CD4-positive, alpha-beta T cell treated with Interleukin-21 for 1 hour (primary cell): ENCODE measurements at places on chromosomes 6 and 20.

DNA sequence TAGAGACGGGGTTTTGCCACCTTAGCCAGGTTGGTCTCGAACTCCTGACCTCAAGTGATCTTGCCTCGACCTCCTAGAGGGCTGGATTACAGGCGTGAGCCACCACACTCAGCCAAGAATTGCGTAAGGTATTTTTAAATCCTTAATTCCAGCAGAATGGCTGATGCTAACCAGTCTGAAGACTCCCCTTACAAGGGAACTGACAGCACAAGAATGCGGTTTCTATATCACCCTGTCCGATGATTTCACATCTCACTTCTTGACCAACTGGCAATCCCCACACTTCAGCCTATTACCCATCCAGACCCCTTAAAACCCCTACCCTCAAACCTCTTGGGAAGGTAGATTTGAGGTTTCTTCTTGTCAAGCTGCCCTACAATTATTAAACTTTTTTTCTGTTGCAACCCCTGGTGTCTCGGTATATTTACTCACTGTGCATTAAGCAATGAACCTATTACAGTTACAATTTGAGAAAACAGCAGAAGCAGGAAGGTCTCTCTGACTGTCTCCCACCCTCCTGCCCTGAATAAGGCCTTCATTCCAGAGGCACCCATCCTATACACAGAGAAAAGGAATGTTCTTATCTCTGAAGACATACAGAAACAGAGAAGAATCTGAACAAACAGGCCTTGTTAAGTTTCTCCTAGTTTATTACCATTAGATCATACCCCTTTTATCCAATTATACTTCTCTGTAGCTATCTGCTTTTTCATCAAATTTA is 164.9 kb downstream of the ARHGAP18 start:
- DNase-seq: no peak

GRCh38 chr6:22471132-22471690 is 98.2 kb upstream of the HDGFL1 start:
- DNase-seq: no peak

GRCh38 chr20:40257763-40258162 is 431.3 kb downstream of the MAFB start:
- no peak for DNase-seq

GRCh38 chr6:32087574-32088486 is 21.3 kb downstream of the TNXB start:
- peak; percentile 70 for DNase-seq

- no peak for DNase-seq
These were observed 8.0 kb downstream of the PLCG1 start for GRCh38 chr20:41145317-41145716.

DNA sequence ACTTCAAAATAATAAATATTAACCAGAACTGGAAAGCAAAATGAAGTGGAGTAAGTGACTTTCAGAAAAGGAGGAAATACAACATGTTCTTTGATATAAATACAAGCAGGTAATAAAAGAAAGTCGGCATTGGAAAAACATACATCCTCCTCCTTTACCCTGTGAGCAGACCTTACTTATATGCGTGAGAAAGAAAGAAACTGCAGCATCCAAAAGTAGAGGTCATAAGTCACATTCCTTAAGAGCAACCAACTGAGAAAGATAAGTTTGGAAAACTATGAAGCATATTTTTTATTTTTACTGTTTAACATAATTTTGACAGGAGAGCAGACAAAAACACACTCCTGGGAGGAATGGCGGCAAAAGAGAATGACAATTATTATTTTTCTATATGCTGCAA is 155.5 kb downstream of the HACE1 start:
- DNase-seq: no peak

GRCh38 chr6:133441491-133441890 is 200.3 kb downstream of the EYA4 start:
- no peak for DNase-seq

DNA sequence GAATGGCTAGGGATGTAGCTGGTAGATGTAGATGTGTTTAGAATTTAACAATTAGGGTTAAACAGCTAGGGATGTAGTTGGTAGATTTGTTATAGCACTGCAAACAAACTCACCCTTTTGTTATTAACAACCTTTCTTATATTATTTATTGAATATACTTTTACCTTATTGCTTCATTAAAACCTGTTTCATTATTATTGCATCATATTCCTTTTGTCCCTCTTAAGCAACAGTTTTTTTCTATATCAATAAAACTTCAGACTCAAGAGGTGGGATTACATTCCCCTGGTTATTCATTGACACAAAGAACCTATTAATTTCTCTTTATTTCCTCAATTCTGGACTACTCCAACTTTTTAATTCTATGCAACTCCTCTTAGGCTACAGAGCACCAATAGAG is 661.2 kb downstream of the EYS start:
- DNase-seq: no peak

DNA sequence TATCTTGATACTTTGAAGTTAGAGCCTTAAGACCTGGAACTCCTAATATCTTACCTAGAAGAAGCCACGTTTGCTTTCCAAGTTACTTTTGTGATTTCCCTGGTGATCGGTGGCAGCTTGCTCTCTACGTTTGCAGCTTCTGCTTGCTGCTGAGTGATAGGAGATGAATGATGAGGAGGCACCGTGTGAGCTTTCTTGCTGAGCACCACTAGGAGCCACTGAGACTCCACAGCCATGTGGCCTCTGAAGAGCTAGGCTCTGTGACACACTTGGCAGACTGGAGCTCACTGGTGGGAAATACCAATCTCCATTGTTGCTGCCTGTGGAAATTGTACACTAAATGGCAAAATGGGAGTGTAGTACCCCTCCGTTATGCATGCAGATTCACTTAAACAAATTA is 161.8 kb downstream of the IBTK start:
- DNase-seq: no peak

GRCh38 chr20:47233333-47234188 is 122.9 kb downstream of the ZMYND8 start:
- no peak for DNase-seq

DNA sequence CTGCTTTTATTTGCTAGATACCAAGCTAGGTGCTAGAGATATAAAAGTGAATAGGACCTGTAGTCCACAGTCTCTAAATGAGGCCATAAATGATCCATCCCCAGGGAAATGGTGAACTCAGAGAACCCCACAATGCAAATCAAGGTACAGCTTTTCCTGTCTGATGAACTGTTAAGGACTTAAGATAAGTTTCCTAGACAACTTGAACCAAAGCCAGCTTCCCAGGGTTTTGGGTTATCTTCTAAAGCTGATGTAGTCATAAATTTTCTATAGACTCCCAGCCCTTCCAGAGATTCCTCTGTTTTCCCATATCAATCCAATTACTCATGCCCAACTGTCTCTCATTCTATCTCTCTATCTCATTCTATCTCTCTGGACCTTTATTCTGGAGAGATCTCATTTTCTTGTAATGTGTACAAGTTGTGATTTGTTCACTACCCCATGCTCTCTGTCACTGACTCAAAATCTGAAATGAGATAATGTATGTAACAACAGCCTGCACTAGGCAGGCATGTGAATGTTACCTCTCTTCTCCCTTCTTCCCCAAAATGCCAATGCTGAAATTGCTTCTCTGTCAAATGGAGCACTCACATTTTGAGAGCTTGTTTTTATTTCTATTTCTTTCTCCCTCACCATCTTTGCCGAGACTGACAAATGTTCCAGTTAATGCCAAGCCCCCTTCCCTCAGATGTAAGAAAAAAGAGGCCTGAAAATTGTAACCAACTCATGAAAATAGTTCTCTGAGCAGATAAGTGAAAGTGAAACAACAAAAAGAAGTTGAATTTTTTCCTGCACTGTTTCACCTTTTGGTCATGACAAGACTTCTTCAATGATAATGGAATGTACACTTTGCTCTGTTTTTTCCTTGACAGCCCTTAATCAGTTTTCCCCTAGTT is 279.9 kb downstream of the SLC35F1 start:
- no peak for DNase-seq

DNA sequence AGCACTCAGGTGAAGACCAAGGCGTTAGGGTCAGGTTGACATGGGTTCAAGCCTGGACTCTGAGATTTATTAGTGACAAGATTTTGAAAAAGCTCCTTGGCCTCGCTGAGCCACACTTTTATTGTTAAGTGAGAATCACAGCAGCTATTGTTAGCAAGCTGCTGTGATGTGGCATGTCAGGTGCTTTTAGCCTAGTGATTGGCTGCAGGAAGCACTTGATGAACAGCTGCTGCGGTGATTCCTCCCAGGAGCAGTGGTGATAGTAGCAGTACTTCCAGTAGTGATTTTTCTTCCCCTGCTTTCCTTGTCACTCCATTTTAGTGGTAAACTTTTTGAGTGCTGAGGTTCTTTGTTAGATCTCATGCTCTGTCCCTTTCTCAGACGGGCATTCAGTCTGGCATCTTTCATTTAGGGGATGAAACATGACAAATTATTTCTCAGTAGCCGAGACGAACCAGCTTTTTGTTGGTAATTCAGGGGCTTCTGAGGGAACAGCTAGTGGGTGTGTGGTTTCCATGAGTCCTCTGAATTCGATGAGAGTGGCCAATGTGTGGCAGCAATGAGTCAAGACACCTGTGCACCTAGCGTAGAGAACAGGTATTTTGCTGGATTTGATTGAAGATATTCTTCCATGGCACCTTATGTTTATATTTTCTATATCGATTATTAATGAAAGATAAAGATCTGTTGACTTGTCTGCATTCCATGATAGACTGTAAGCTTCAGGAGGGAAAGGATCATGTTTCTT is 696.7 kb downstream of the DHX35 start:
- DNase-seq: no peak

- DNase-seq: no peak
These were observed 178.4 kb downstream of the MRPL14 start for GRCh38 chr6:43948527-43949485.

GRCh38 chr20:1844325-1845162 is 50.7 kb upstream of the SIRPA start:
- peak; percentile 14 for DNase-seq

- no peak for DNase-seq
These were observed 17.5 kb upstream of the CHRNA4 start for GRCh38 chr20:63378626-63379025.

- DNase-seq: no peak
These were observed 23.8 kb upstream of the TMEM30A start for GRCh38 chr6:75308250-75308988.

- no peak for DNase-seq
These were observed 4.8 kb downstream of the SAMD10 start for GRCh38 chr20:63974402-63975200.

DNA sequence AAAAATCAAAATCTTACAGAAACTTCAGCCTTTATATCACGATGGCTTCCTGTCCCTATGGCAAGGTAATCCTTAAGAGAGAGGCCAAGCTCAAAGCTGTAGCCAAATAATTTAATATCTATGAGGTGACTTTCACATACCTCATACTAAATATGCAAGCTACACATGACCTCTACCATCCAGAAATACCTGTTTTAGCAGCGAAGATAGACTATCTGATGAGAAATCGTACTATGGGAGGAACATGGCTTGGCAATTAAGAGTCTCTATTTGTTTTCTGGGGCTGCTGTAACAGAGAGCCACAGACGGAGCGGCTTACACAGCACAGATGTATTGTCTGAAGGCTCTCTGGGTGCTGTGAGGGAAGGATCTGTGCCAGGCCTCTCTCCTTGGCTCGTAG is 31.0 kb upstream of the SALL4 start:
- no peak for DNase-seq

DNA sequence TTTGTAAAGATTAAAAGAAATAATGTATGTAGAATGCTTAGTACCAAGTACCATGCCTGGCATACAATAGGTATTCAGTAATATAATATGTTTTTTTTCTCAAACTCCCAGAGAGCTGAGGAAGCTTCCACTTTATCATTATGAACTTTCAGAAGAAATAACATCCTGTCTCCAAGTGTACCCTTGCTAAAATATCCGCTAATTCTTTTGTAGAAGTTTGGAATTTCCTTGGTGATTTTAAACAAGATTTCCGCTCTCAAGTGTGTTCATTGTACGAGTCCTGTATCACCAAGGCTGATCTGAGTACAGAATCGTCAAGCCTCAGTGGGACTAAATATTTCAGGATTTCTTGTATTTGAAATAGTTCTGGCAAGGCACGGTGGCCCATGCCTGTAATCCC is 16.1 kb upstream of the RNF144B start:
- no peak for DNase-seq

DNA sequence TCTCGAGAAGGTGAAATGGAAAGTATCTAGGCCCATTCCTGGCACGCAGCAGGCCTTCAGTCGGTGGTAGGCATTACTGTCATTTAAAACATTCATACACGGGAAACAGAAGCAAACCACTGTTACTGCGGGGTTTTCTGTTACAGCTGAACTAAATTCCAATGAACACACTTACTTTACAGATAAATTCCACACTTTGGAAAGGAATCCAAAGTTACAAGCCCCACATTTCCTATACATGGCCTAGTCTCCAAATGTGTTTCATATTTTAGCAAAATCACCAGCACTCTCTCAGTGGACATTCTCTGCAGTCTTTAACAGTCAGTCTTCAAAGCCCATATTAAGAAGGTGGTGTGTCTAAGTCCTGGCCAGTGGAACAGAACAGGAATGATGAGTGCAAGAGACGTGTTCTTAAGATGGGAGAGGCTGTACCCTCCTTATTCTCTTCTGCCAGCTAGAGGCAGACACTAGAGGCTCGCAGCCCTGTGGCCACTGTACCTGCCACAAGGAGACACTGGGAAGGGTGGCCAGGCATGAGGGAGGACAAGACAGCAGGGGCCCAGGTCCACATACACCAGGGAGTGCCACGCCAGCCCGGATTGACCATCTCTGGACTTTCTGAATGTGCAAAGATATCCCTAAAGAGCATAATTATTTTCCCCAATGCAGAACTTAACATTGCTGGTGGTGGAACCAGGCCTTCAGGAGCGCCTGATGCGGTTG is 76.4 kb downstream of the CDC5L start:
- DNase-seq: no peak

DNA sequence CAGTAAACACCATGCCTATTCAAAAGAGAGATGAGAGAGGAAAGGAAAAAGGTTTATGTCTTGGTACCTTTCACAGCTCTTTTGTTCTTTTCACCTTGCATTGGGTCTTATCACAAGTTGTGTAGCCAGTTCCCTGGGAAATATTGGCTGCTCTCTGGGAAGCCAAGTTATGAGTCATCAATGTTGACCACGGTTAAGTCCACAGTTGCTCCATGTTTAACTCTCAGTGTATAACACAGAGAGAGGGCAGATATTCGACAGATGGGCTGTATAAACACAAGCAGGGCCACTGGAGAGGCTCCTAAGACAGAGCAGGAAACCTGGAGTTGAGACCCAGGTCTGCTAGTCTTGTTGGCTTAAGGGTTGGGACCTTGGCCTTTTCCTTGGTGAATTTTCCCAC is 718.6 kb downstream of the QKI start:
- DNase-seq: no peak

DNA sequence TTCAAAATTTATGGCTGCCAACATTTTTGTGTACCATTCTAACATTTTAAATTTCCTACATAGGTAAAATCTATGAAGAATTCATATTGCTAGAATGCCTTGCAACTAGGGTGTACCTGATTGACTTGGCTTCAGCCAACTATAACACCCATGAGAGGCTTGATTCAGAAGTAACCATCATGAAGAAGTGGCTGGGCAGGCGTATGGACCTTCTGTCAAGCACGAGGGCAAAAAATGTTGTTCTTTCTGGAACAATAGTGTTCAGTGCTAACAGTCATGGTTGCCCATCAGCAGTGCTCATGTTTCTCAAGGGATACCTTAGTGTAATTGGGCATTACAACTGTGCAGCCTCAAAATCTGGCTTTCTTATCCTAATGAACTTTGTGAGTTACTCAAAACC is 42.9 kb downstream of the ID4 start:
- DNase-seq: no peak
